ENCODE measurements at places on chromosomes 7 and 10. TPM values are rescaled to one million over a fixed set of nuclear protein-coding genes. Genes with fewer than 3 reads are reported as not detected.

The GNGT1 gene
- total RNA-seq: not detected

The TRPV6 gene
- 0.43 TPM for total RNA-seq

The SOSTDC1 gene
- 6.1 TPM for total RNA-seq

The SPDYE11 gene
- total RNA-seq: not detected

The TBX20 gene
- 0.80 TPM for total RNA-seq

The RELN gene
- total RNA-seq: 3.3 TPM

GRCh38 chr7:115099906-115100305, 178.0 kb downstream of the MDFIC start:
- no peaks in the 10 kb centered on the region for H3K36me3 ChIP-seq
- H3K4me3 ChIP-seq: no peak overlapping the region
- no peaks in the 10 kb centered on the region for H3K4me1 ChIP-seq

DNA sequence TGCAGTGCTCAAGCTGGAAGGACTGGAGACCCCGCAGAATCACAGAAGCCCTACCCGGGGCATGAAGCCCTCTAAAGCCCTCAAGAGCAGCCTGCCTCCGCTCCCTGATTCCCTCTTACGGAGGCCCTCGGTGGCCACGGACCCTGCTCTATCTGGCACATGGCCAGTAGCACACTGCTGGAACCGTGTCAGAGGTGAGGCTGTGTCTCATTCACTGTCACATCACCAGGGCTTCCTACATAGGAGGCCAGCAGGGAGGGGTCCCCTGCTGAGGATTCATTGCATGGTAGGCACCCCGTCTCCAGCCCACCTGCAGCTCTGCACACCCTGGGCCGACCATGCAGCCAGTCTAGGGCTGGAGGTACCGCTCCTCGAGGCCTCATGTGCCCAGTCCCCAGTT, 259.2 kb downstream of the TNS3 start:
- no peak overlapping the region for H3K27ac ChIP-seq
- no peaks in the 10 kb centered on the region for H3K27me3 ChIP-seq
- no peak overlapping the region for H3K4me3 ChIP-seq
- H3K36me3 ChIP-seq: peaks cover 51% of the 10 kb centered on the region
- no peak for DNase-seq

GRCh38 chr7:7138897-7139296, 43.4 kb upstream of the C1GALT1 start:
- no peak for DNase-seq
- no peaks in the 10 kb centered on the region for H3K27me3 ChIP-seq
- no peak overlapping the region for H3K27ac ChIP-seq
- no peaks in the 10 kb centered on the region for H3K36me3 ChIP-seq

DNA sequence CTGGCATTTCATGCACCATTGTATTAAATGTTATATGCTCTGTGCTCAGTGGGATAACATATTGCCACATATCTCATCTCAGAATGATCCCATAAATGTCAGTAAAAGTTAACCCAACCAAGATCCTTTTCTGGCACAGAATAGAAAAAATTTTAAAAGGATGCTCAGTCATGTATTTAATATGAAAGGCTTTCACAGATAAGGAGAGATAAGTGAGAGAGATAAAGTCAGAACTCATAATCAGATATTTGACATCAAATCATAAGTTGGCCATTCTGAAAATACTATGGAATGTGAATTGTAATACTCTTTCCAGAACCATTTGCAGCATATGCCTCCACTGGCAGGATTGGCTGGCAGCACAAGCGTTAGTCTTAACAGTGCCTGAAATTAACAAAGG, 38.5 kb downstream of the PLEKHA8 start:
- H3K27ac ChIP-seq: no peak overlapping the region
- peaks cover 3% of the 10 kb centered on the region for H3K36me3 ChIP-seq
- H3K4me3 ChIP-seq: no peak overlapping the region
- H3K27me3 ChIP-seq: no peaks in the 10 kb centered on the region
- H3K4me1 ChIP-seq: peaks cover 13% of the 10 kb centered on the region

- no peak overlapping the region for H3K4me3 ChIP-seq
- H3K27me3 ChIP-seq: no peaks in the 10 kb centered on the region
- no peaks in the 10 kb centered on the region for H3K4me1 ChIP-seq
These were observed 48.3 kb upstream of the SEPHS1 start for GRCh38 chr10:13396369-13396768.

GRCh38 chr7:55439627-55440026, 74.5 kb downstream of the LANCL2 start:
- H3K27ac ChIP-seq: no peak overlapping the region
- no peaks in the 10 kb centered on the region for H3K27me3 ChIP-seq
- H3K4me1 ChIP-seq: peaks cover 4% of the 10 kb centered on the region
- peak; percentile 13 for DNase-seq
- H3K4me3 ChIP-seq: no peak overlapping the region
- no peaks in the 10 kb centered on the region for H3K36me3 ChIP-seq

GRCh38 chr10:116106611-116107010, 166.4 kb downstream of the GFRA1 start:
- H3K27ac ChIP-seq: no peak overlapping the region
- no peaks in the 10 kb centered on the region for H3K27me3 ChIP-seq
- H3K36me3 ChIP-seq: no peaks in the 10 kb centered on the region
- no peak for DNase-seq

GRCh38 chr10:99569253-99569939, 36.7 kb downstream of the NKX2-3 start:
- no peak overlapping the region for H3K4me3 ChIP-seq
- no peaks in the 10 kb centered on the region for H3K36me3 ChIP-seq
- H3K27ac ChIP-seq: no peak overlapping the region

DNA sequence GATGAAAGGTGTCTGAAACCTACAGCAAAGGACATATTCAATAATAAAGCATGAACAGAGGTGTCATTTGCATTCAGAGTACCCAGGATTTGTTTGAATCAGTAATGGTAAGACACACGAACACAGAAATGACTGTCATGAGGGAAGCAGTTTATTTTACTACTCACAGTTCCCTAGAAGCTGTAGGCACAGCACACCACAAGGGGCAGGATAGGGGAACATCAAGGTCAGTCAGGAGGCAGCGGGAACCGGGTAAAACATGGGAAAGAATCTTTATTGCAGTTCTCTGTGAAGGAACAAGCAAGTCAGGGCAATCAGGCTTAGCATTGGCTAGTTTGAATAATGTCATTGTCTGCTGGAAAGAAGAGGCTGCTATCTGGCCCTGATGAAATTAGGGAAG, 70.2 kb upstream of the PDSS1 start:
- no peak for DNase-seq
- no peaks in the 10 kb centered on the region for H3K4me1 ChIP-seq
- no peaks in the 10 kb centered on the region for H3K27me3 ChIP-seq
- no peak overlapping the region for H3K4me3 ChIP-seq
- H3K27ac ChIP-seq: no peak overlapping the region

- H3K4me1 ChIP-seq: peaks cover 46% of the 10 kb centered on the region
- H3K27me3 ChIP-seq: no peaks in the 10 kb centered on the region
- no peak overlapping the region for H3K27ac ChIP-seq
- no peak overlapping the region for H3K4me3 ChIP-seq
- no peaks in the 10 kb centered on the region for H3K36me3 ChIP-seq
These were observed 60.5 kb downstream of the CCNY start for GRCh38 chr10:35396560-35397434.

DNA sequence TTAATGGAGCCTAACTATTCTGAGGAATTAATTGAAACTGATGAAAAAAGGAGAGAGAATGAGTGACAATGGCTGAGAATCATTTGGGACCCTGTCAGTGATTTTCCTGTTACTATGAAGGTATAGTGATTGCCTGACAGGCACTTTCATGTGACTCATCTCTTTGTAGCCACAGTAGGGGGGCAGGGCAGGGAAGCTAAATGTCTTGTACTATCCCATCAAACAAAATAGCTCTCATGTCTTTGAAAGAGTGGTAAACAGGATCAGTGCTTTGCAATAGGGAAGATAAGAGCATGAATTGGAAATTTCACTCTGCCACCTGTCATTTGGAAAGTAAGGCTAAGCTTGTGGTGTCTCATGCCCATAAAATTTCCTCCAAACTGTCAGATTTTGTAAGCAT, 94.5 kb upstream of the GSDME start:
- no peaks in the 10 kb centered on the region for H3K36me3 ChIP-seq
- no peaks in the 10 kb centered on the region for H3K4me1 ChIP-seq
- no peak overlapping the region for H3K27ac ChIP-seq
- no peaks in the 10 kb centered on the region for H3K27me3 ChIP-seq

DNA sequence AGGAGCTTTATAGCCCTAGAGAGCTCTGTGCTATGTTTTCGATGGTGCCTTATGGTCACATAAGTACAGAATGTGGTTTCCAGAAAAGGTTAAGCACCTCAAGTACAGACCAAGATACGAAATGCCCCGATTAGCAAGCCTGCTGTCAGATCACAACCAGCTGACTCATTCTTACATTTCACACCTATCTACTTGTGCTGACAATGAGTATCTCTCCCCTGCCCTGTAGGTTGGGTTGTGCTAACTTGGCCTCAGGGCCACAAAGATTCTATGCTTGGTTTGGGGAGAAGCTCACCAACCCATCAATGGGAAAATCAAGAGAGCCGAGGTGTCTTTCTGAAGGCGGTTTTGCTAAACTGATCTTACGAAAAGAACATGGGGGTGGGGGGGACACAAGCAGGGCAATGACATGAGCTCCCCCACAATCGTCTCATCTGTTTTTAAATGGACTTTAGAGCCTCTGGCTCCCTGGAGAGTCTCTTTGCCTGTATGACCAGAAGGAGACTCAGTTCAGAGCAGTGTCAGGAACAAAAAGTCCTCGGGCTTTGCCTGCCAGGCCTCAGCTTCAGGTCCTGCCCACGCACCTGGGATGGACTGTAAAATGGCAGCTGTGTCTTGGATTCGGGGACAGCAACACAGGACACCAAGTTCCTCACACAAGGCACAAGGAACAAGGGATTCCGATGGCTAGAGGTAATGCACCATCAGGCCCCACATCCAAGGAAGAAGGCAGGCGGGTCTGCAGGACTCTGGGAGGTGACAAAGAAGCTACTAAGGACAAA, 55.1 kb downstream of the FAM53B start:
- peaks cover 2% of the 10 kb centered on the region for H3K4me1 ChIP-seq
- no peak for DNase-seq
- no peaks in the 10 kb centered on the region for H3K27me3 ChIP-seq
- peaks cover 15% of the 10 kb centered on the region for H3K36me3 ChIP-seq

DNA sequence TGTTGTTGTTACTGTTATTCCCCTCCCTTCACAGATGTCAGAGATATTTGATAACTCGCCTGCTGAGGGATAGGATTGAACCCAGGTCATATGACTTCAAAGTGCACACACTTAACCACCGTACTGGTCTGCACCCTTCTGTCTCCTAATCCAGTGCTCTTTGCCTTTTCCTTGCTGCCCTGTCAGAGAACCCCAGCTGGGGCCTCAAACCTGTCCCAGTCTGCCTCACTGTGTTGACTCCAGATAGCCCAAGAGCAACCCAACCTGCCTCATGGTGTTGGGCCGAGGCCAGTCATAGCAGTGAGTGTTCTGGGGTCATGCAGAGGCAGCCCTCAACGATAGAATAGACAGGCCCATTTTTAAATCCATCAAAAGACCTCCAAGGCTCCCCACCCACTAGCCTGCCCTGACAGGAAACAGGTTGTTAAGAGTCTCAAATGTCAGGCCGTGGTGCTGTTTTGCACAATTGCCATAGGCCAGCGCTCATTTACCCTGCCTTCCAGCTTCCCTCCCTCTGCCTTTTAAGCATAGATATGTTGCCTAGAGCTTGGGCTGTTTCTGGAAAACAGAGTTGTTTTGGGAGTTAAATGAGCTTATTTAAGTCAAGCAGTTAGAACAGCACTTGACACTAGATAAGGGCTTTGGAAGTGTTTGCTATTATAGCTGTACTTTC, 37.0 kb upstream of the PDCD4 start:
- H3K4me1 ChIP-seq: peaks cover 2% of the 10 kb centered on the region
- peak overlapping the region; percentile 45 for H3K27ac ChIP-seq
- DNase-seq: peak; percentile 64
- no peaks in the 10 kb centered on the region for H3K36me3 ChIP-seq
- H3K4me3 ChIP-seq: no peak overlapping the region

GRCh38 chr7:75878312-75878768, 494 bp upstream of the RHBDD2 start:
- DNase-seq: no peak
- H3K4me1 ChIP-seq: no peaks in the 10 kb centered on the region
- peak overlapping the region; percentile 14 for H3K4me3 ChIP-seq

DNA sequence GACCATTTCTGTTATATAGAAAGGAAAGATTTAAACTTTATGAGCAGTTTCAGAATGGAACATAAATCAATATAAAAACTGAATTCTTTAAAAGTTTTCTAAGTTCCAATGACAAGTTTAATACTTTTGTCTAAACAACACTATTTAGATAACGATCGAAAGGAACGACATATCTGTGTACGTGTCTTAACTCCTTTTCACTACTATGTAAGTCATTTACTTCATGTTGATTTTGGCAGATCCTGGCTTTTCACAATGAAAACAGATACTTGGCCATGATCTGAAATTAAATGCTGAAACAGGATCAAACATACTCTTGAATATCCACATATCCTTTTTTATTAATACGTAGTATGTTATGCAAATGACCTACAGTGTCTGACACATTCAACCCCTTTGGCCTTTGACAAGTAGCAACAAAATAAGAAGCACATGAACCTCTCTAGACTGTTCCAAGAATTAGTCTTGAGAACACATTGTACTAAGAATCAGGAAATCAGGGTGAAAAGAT, 41.9 kb downstream of the RNLS start:
- DNase-seq: peak; percentile 29
- peaks cover 38% of the 10 kb centered on the region for H3K4me1 ChIP-seq
- H3K36me3 ChIP-seq: no peaks in the 10 kb centered on the region
- H3K27ac ChIP-seq: no peak overlapping the region
- H3K4me3 ChIP-seq: no peak overlapping the region

- H3K4me3 ChIP-seq: no peak overlapping the region
- H3K36me3 ChIP-seq: no peaks in the 10 kb centered on the region
- no peak overlapping the region for H3K27ac ChIP-seq
- H3K4me1 ChIP-seq: no peaks in the 10 kb centered on the region
- H3K27me3 ChIP-seq: no peaks in the 10 kb centered on the region
- peak; percentile 5 for DNase-seq
These were observed 342.2 kb downstream of the GATA3 start for GRCh38 chr10:8396675-8397074.

Data from lung (tissue), 17 donors.